ENCODE measurements at places on chromosomes 2 and 18.

DNA sequence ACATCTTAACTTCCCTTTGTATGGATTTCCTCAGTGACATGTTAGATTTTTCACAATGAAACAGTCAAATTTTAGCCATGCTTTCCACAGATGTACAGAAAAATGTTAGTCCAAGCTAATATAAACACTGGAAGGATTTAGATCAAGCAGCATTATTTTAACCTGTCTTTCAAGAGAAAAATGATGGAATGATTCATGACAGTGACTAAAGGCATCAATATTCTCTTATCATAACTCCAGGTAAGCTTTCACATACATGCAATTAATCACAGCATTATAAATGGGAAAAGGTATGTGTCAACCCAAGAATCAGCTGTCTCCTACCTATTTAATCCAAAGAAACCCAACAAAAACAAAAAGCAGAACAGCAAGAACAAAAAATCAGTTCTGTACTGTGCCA lies 92.7 kb downstream of the NCKAP5 start:
- no peak for DNase-seq

GRCh38 chr2:190360965-190361364 lies 17.6 kb downstream of the INPP1 start:
- no peak for DNase-seq

- no peak for DNase-seq
Measured at GRCh38 chr2:241229563-241230401, 41.3 kb downstream of the ANO7 start.

- no peak for DNase-seq
Measured at GRCh38 chr2:223896833-223897311, 48.3 kb downstream of the WDFY1 start.

- no peak for DNase-seq
Measured at GRCh38 chr2:189287363-189287762, 107.8 kb upstream of the COL5A2 start.

DNA sequence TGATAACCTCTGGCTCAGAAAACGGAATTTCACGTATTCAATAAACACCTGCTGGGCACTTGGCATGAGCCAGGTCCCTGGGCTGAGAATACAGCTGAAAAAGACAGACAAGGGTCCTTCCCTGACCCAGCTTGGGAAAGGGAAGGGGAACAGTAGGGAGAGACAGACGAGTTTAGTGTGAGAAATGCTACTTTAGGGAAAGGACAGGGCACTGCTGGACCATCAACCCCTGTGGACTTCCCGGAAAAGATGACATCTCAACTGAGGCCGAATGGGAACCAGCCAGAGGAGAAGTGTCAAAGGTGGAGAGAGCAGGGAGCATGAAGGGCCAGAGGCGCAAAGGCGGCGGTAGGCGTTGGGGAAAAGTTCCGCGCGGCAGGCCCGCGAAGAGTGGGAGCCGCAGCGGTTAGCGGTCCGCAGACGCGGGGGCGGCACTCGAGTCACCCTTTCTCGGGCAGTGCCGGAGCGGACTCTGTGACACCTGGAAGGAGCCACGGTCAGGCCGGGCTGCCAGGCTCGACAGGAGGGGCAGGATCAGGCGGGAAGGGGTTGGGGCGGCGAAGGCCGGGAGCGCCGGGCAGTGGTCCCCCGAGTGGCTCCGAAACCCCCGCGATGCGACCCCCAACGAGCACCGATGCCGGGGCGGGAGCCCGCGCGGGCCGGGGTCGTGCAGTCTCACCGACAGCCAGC lies 519 bp downstream of the TEX261 start:
- no peak for DNase-seq

DNA sequence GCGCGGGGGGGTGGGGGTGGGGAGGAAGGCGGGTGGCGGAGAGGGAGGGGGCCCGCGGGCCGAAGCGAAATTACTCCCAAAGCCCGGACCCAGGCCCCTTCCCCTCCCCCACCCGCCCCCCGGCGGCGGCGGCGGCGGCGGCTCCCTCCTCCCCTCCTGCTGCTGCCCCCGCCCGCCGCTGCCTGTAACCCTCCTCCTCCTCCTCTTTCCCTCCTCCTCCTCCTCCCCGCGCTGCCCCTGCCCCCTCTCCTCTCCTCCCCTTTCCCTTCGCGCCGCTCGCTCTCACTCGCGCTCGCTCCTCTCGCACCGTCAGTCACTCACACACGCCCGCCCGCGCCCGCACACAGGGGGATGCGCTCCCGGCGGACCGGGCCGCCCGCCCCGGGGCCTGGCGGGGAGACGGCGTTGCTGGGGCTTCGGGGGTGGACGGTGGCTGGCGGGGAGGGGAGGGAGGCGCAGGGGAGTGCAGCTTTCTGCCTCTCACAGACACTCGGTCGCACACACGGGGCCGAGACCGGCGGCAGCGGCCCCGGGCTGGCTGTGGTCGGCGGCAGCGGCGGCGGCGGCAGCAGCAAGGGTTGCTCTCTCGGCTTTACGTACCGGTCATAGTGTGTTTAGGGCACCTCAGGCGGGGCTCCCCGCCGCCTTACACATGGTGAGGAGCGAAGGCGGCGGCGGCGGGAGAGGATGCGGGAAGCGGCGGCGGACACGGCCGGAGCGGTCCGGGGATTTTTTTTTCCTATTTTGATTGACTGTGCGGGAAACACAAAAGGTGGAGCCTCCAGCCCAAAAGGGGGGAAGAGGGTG lies 405 bp downstream of the SP3 start:
- peak; percentile 48 for DNase-seq

- DNase-seq = no peak
Measured at GRCh38 chr2:105274046-105274445, 32.5 kb downstream of the GPR45 start.

DNA sequence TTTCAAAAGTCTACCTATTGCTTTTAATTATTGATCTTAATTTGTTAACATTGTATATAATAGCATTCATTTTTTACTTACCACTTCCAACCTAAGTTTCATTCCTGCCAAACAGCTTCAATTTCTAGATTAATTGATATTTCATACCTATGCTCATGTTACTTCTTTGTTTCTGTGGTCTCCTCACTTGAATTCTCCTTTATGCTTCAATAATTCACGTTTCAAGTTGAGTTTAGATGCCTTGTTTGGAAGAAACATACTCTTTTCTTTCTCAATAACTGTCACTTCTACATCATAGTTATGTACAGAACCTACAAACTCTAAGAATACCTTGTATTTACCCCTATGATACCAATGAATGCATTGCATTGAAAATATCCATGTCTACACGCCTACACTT lies 862.2 kb upstream of the LRATD1 start:
- no peak for DNase-seq

GRCh38 chr18:49024804-49025421 lies 74.1 kb upstream of the SMAD7 start:
- no peak for DNase-seq

- no peak for DNase-seq
Measured at GRCh38 chr18:8901019-8901418, 195.7 kb downstream of the MTCL1 start.

DNA sequence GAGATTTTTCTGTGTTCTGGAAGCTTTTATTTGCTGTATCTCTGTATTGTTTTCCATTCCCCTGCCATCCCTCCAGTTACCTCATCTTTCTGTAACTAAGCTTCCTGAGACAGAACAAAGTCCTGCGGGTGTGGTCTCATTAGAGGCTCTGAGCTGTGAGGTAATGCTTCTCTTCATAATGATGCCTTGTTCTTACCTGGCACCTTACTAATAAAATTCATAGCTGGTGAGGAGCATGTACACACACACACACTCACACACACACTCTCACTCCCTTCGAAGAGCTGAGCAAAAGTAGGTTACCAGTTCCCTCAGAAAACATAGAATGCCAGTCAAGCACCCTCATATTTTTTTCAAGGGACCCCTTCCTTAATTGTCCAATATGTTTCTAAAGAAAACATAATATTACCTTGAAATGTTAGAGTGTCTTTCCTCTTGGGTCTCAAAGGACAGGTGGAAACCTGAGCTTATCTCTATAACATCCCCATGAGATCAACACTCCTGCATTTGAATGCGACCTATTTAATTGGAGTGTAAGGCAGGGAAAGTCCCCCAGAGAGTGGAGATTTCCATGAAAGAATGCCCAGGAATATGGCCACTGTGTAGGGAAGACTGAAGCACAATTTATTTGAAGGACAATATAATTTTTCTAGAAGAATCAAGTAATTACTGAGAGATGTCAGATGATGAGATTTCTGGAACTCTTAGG lies 161.6 kb upstream of the NCK2 start:
- DNase-seq = peak; percentile 4

- DNase-seq = no peak
Measured at GRCh38 chr2:52919673-52920072, 847.9 kb upstream of the CHAC2 start.

- DNase-seq = peak; percentile 63
Measured at GRCh38 chr2:241064008-241064801, 37.9 kb downstream of the MTERF4 start.

- no peak for DNase-seq
Measured at GRCh38 chr2:234158812-234159211, 108.3 kb downstream of the SPP2 start.

DNA sequence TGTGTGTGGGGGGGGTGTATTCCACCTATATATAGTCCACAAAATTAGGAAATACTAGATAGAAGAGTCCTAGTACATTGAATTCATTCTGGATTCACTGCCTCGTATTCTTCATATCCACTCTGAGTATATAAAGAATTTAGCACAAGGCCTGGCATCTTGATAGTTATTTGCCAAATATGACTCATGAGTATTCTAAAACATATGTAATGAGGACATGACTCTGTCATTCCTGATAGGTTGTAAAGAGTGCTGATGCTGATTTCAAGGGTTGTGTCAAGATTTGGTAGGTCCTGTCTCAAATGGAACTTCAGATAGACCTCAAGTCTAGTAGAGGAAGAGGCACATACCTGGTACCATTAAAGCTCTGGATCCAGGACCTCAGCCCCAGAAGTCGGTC lies 173.4 kb upstream of the BOD1L2 start:
- no peak for DNase-seq
